ENCODE measurements at places on chromosomes 2 and 18.
A peak's percentile ranks its signal among the peaks of the same experiment; 100 is the strongest.

GRCh38 chr2:31196622-31197021 is 20.7 kb downstream of the CAPN14 start:
- no peak for DNase-seq

GRCh38 chr2:23271230-23271629 is 113.7 kb upstream of the KLHL29 start:
- no peak for DNase-seq

DNA sequence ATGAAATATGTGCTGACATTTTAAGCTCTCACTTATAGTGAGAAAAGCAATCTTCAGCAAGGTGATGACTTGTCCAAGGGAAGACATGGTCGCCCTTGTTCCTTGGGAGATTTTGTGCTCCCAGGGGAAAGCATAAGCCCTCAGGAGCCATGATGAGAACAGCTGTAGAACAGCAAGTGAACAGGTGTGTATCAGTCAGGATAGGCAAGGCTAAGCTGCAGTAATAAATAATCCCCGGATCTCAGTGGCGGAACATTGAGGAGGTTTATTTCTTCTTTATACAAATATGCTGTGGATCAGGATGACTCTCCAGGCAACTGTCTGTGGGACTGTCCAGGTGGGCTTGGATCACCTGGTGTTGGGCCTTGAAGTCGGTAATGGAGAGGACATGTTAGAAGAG is 103.1 kb downstream of the MSH2 start:
- DNase-seq: no peak

DNA sequence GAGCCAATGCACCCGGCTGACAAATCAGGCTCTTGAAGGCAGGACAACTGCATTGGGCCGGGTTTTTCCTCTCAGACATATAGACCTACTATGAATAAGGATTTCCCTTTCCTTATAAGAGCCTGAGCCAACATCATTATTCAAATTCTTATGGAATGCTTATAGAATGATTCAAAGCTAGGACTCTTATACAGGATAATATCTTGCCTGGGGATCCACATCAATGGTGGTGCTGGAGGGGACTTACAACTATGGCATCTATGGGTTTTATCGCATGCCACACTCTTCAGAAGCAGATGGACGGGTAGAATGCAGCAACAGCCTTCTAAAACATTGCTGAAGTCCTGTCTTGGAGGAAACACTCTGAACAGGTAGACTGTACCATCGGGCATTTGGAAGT is 296.8 kb upstream of the KYNU start:
- no peak for DNase-seq

DNA sequence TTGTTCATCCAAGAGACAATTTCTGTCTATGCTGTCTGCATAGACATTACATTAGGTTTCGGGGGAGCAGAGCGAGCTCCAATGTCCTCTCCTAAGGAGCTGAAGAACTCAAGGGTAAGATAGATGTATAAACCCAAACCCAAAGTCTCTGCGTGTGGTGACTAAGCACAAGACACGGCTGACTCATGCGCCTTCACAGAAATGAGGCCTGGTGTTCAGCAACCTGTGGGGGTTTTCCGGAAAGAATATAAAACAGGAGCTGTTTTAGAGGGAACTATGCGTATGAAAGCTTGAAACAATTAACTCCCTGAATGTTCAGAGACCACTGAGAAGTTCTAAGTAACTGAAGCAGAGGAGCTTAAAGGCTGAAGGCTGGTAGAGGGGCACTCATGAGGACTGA is 154.7 kb downstream of the SOX11 start:
- no peak for DNase-seq

DNA sequence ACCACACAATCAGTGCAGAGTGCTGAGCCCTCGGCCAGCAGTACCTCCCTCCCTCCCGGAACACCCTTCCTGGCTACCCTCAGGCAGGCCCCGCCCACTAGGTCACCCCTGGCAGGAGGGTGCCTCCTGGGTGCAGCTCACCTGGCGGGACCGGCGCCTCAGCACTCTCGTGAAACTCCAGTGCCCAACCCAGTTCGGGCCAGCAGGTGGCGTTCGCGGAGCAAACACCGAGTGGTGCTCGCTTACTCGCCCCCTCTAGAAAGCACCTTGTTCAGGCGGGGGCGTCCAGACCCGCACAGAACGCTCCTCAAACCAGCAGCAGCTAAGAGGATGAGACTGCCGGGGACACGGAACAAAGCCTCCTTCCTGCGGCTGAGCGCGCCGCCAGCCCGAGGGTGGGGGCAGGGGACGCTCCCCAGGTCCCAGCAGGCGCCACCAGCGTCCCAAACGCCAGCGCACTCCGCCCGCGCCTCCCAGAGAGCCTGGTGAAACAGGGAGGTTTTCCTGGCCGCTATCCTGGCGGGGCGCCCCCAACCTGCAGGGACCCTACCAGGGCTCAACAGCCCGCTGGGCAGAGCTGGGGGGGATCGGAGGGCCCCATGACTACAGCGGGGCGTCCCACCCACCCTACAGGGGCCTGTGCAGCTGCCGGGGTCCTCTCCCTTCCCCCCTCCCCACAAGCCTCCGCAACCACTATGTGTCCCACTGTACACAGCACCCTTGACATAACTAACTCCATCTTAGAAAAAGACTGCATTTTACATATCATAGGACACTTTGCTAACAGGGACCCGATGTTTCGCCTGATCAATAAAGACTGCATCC is 44.7 kb downstream of the MRPS5 start:
- DNase-seq: peak; percentile 78

GRCh38 chr2:25367296-25367695 is 25.6 kb upstream of the DNMT3A start:
- no peak for DNase-seq

DNA sequence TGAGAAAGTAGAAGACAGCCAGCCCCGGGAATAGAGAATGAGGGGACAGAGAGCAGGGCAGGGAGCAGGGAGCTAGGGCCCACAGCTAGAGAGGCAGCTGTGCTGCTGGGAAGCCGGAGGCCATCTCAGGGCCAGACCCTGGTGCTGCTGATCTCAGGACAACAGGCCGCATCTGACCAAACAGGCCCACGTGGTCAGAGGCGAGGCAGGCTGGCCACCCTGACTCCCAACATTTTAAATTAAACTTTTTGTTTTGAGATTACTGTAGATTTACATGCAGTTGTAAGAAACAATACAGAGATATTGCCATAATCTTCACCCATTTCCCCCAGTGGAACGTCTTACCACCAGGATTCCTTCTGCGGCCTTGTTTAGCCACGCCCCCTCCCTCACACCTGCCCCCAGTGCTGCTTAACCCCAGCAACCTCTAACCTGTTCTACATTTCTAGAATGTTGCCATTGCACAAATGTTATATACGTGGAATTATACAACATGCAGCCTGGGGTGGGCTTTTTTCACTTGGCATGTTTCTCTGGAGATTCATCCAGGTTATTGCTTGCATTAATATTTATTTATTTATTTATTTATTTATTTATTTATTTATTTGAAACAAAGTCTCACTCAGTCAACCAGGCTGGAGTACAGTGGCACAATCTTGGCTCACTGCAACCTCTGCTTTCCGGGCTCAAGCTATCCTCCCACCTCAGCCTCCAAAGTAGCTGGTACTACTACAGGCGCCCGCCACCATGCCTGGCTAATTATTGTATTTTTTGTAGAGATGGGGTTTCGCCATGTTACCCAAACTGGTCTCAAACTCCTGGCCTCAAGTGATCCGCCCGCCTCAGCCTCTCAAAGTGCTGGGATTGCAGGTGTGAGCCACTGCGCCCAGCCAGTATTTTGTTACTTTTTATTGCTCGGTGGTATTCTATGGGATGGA is 48.6 kb upstream of the GPR17 start:
- DNase-seq: no peak

DNA sequence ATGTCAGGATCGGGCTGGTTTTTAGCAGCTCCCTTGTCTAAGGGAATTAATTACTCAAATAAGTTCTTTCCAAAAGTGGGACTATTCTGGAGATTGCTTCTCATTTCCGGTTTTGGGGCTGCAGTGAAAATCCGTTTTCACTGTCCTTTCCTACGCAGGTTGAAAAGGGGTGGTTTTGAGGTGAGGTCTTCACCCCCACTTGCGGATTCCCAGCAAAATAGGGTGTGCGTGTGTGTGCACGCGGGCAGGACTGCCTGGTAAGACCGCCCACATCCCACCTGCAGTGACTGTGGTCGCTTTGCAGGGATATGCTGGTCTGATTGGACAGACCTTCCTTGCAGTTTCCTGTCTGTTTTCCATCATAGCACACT is 472 bp upstream of the PLEKHM3 start:
- DNase-seq: peak; percentile 5

DNA sequence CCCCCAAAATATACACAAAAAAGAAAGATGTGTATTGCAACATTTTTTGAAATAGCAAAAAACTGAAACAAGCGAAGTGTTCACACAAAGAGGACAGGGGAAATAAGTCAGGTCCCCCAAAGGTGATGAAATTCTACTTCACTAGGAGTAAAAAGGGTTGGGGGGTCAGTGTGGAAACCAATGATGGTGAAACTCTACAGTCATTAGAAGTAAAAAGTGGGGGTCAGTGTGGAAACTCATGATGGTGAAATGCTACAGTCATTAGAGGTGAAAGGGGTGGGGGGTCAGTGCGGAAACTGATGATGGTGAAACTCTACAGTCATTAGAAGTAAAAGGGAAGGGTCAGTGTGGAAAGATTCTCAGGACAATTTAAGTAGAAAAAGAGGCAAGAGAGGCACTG is 298.2 kb downstream of the EIPR1 start:
- no peak for DNase-seq

GRCh38 chr18:75529394-75529793 is 101.9 kb upstream of the SMIM21 start:
- DNase-seq: no peak

- no peak for DNase-seq
Measured at GRCh38 chr2:229419158-229419557, 148.1 kb upstream of the PID1 start.

- no peak for DNase-seq
Measured at GRCh38 chr2:118697781-118698180, 149.7 kb downstream of the EN1 start.

GRCh38 chr2:113910110-113910717 is 20.3 kb downstream of the ACTR3 start:
- DNase-seq: peak; percentile 42

GRCh38 chr18:79932907-79933306 is 18.5 kb downstream of the SLC66A2 start:
- DNase-seq: no peak

DNA sequence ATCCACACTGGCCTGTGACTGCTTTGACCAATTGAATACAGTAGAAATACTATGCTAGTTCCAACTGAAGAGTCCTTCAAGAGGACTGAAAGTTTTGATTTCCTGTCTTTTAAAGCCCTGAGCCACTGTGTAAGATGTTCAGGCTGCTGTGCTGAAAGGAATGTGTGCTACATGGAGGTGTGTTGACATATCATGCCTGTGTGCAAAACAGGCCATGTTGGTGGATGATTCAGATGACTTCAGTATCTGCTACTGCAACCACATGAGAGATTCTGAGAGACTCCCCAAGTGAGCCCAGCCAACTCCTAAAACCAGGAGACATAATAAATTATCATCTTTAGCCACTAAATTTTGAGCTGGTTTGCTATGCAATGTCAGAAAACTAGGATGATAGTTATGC is 662.9 kb downstream of the ZEB2 start:
- no peak for DNase-seq

DNA sequence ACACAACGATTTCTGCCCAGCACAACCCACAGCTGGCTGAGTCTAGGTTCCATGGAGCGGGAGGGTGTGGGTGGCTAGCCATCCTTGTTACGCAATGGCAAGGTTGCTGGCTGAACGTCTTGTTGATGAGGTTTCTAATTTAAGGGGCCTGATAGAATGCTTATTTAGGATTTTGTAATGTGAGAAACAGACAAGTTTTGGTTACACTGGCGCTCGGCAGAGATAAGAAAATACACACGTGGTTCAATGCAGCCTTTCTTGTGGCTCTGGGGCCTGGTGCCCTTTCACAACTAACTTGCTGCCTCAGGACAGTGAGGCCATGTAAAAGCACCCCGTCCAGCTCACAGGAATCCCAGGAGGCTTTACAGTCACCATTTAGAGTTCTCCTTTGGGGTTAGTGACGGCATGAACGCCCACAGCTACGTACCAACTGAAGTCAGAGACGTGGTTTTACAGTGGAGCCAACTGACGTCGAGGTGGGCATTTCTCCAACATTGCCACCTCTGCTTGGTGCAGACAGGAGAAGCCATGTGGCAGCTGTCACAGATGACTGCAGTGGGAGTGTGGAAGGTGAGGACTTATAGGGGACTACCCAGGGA is 29.7 kb upstream of the PIEZO2 start:
- no peak for DNase-seq

DNA sequence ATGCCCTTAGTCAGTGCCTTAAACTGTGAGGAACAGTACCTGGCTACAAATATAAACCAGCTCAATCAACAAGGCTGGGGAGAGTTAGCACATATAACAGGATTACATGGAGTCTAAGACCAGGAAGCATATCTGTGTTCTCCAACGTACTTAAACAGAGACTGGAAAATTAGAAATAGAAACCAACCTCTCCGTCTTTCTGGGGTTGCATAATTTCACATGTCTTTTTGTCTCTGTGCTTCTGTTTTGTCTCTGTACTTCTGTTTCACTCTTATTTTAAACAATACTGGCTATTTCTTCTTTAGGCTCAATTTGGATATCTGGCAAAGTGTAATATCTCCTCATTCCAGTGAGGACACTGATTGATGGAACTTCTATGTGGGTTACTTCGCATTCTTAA is 749.0 kb upstream of the ZEB2 start:
- no peak for DNase-seq

DNA sequence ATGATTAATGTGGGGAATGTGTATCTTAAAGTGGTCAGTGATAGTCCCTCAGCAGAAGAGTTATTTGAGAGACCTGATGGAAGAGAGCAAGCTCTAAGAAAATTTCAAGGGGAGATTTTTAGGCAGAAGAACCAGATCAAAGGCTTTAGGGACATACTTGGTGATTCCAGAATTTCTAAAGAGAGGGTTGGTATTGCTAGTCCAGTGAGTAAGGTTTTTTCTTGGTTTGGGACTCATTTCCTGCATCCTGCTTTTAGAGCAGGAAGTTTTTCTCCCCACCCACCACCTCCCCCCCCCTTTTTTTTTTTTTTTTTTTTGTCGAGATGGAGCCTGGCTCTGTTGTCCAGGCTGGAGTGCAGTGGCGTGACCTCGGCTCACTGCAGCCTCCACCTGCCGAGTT is 42.7 kb upstream of the DYSF start:
- DNase-seq: no peak

GRCh38 chr2:52402128-52402527 is 1365.5 kb upstream of the CHAC2 start:
- DNase-seq: no peak

DNA sequence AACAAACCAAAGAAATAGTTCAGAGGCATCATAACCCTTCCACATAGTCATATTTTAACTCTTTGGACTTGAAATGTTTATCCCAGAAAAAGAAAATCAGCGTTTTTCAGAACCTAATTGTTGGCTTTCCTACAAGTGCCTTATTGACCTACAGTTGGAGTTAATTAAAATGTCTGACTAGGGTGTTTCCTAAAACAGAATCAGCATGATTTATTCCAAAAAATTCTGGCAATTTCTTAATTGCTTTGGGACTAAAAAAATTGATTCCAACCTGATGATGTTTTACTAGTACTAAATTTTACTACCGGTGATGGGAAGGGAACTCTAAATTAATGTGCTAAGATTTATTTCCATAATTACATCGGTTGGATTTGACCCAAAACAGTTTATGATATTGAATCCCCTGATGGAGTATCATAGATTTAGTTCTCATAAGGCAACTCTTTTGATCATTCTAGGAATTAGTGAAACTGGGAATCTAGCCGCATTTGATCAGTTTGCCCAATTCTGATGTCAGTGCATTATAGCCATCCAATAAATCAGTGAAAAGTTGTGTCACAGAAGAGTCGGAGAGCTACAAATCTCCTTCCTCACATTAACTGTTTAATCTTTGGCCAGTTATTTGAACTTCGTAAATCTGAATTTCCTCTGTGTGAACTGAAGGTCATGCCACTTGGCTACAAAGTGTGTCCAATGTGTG is 134.3 kb upstream of the DSEL start:
- DNase-seq: no peak

All from stimulated activated CD8-positive, alpha-beta memory T cell treated with anti-CD3 and anti-CD28 coated beads, Interleukin-7, amount 100 ng/mL, for 24 hours (primary cell).